Cortex of kidney (tissue), 1 donor: ENCODE measurements at places on chromosomes 4 and X.

- no peak for DNase-seq
Measured at GRCh38 chrX:131739823-131740222, 195.9 kb downstream of the OR13H1 start.

DNA sequence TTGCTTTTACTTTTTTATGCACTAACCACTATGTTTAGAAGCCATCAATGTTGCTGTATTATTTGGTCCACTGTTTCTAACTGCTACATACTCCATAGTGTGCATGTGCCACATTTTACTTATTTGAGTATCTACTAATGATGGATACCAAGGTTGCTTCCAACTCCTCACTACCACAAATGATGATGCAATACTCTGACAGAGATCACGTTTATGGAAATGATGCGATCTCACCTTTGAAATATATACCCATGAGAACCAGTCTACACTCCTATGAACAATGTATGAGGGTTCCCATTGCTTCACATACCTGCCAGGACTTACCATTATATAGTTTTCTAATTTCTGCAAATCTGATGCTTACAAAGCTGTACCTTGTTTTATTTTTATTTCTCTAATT lies 44.2 kb downstream of the HUWE1 start:
- DNase-seq, result no peak

DNA sequence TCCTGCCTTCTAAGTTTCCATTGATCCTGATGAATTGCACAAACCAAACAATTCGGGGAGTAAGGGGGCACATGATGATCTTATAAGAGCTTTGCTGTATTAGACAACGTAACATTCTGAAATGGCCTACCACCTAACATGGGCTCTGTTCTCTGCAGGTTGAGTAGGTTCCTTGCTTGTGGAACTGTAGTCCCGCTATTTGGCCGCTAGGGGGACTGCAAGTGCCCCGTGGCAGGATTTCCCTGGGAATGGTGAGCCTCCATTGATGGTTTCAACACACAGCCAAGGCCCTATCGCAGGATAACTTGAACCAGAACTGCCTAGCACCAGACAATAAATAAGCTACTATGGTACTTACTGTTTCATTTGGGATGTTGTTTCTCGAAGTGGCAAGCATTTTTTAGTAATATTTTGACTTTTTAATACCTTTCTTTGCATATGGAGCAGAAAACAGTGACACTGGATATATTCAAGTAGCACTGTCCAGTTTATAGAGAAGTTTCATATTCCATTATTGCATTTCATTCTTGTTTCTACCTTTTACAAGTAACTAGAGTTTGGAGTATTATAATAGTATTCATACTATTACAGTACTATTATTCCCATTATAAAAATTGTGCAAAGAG lies 11.9 kb downstream of the AR start:
- no peak for DNase-seq

DNA sequence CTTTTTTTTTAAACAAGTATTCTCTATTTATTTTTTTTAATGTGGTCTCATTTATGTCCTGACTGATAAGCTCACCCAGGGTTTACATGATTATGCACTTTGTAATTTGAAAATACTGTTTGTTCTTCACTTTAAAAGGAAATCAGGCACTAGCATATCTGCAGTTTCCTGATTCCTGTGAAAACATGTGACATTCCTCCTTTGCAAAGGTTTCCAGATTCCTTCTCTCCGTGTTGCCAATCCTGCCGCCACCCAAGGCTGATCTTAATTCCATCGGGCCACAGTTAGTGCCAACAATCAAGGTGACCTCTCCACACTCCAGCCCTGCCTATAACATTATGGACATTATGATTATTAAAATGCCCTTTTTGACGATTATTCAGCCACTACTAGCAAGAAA lies 225.4 kb downstream of the PCDH7 start:
- DNase-seq, result no peak

DNA sequence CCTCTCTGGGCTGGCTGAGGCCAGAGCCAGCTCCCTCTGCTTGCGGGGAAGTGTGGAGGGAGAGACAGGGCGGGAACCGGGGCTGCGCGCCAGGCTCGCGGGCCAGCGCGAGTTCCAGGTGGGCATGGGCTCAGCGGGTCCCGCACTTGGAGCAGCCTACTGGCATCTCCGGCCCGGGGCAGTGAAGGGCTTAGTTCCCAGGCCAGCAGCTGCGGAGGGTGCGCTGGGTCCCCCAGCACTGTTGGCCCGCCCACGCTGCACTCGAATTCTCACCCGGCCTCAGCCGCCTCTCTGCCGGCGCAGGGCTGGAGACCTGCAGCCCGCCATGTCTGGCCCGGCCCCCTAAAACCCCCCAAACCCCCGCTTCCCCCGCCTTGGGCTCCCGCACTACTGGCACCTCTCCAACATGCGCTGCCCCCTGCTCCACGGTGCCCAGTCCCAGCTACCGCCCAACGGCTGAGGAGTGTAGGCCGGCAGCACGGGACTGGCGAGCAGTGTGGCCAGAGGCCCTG lies 33.8 kb upstream of the FAT4 start:
- no peak for DNase-seq

DNA sequence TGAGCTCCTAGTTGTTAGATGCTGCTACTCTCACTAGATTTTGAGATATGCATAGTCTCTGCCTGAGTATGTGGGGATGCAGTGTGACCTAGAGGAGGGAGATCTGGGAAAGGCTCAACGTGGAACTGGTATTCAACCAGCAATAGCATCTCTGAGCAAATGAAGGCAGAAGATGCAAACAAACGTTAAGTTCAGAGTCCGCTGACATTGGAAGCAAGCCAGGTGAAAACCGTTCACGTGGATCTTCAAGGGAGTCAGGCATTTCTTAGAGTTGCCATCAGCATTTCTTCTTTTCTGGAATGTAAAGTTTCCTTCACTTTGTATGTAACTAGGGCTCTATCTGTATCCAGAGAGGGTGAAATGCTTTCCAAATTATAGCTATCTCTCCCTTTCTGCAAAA lies 59.9 kb downstream of the C4orf51 start:
- no peak for DNase-seq

DNA sequence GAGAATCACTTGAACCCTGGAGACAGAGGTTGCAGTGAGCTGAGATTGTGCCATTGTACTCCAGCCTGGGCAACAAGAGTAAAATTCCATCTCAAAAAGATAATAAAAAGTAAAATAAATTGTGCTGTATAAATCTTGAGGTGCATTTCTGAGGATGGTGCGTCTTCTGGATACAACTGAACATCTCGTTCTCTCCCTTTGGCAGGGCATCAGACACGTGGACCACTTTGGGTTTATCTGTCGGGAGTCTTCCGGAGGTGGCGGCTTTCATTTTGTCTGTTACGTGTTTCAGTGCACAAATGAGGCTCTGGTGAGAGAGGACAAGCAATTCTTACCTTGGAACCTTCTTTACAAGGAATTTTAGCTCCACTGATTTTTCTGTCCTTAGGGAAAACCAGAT lies 60.2 kb downstream of the PTTG2 start:
- DNase-seq, result no peak

DNA sequence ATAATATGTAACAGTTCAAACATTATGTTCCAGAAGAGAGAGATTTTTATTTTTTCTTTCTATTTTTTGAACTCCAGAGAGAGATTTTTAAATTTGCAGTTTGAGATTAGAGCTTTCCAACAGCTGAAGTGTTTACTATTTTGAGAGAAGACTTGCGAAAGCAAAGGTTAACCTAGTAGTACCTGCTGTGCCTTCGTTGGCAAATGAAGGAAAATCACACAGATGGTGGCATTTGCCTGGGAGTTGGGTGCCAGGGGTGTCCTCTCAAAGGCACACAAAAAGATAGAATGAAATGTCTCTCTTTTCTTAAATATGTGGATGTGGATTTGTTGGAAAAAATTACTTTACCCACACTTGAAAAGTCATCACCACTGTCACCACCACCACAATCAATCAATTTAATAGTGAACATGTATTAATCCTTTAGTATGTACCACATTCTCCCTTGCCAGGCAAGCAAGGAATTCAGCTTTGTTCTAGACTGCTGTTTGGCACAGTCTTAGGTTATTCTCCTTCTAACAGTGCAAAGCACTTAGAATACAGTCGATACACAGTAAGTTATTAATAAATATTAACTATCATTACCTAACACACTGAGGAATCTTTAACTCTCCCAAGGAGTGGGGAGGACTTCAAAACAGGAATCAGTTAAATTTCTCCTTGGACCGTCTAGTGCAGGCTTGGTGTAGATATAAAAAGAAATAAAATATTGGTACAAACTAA lies 838.2 kb upstream of the FTHL17 start:
- no peak for DNase-seq
